ENCODE measurements at places on chromosomes 7 and 10. TPM values are rescaled to one million over a fixed set of nuclear protein-coding genes. Genes with fewer than 3 reads are reported as not detected.

- no peak for DNase-seq
Measured at GRCh38 chr10:13054844-13055243, 45.1 kb upstream of the OPTN start.

DNA sequence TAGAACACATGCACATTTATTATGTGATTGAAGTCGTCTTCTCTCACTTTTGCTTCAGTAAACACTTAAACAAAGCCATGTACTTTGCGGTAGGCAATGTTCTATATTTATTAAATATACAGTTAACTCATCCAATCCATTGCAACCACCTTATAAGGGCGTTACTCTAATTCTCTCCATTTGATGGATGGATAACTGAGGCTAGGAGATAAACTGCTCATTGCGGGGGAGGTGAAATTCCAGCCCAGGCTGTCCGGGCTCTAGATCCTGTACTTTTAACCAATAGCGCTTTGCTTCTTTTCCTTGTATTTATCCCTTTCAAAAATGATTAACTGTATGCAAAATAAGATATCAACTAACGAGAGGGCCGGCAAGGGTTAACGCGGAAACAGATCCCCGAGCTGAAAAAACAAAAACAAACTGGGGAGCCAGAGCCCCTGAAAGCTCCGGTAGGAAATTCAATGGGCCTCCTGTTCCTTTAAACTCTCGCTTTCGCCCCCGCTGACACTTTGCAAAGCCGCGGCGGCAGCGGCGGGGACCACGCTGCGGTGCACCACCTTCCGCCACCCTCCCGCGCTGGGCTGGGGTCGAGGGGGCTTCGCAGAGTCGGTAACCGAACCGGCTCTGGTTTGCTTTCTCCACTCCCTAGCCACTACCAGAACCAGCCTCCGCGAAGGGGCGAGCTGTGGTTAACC lies 1.0 kb upstream of the PLXDC2 start:
- DNase-seq, result no peak

DNA sequence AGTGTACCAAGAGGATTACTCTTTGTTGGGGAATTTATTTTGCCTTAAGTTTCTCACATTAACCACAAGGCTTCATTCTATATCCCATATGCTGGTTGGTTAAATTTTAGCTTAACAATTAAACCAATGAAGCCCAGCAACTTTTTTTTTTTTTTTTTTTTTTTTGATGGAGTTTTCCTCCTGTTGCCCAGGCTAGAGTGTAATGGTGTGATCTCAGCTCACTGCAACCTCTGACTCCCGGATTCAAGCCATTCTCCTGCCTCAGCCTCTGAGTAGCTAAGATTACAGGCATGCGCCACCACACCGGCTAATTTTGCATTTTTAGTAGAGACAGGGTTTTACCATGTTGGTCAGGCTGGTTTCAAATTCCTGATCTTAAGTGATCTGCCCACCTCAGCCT lies 75.0 kb upstream of the MKX start:
- DNase-seq, result no peak

DNA sequence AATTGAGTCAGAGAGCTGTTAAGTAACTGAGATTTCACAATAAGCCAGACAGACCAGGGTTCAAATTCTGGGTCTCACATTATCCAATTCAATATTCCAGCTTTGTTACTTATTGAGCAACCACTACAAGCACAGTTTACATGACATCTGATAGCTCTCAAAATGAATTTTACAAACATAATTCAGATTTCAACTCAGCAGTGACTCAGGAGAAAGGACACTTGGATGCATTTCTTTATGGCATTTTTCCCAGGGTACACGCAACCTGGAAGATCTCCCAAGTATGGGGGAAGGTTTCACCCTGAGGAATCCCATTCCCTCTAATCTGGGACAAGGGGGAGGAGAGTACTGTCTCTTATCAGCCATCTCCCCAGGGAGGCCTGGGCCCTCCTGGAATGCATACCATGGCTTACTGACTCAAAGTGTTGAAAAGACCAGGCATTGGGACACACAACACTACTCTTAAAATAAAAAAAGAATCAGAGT lies 102.4 kb downstream of the CFTR start:
- no peak for DNase-seq

DNA sequence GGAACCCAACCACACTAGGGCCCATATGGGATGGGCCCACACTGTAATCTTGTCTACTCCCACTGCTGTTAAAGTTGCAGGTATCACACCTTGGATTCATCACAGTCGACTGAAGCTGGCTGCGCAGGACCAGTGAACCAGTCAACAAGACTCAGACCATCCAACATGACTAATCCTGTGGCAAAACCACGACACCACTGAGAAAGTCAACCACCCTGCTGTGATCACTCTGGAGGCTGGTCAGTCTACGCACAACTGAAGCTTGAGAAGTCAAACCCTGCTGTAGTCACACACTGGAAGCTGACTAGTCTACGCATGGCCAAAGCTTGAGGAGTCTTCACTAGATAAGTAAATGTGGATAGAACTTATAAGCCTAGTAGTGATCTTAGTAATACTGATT lies 9.6 kb upstream of the CYREN start:
- no peak for DNase-seq

DNA sequence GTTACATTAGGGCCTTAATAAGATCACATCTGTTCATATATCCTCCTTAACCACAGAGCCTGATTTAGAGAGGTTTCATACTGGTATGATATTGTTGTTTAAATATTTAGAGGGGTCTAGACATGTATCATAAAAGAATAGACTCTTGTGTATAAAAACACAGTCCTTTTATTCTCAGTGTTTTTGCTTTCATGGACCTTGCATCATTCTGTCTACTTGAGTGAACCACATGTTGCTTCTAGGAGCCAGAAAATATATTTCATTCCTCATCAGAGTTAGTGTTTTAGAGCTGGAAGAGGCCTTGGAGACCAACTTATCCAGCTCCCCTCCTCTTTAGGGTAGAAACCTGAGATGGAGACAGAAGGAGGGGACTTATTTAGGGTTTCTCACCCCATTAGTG lies 312.8 kb downstream of the LRMDA start:
- no peak for DNase-seq

- DNase-seq, result no peak
Measured at GRCh38 chr7:30411173-30411572, 67.4 kb downstream of the NOD1 start.

- peak; percentile 31 for DNase-seq
Measured at GRCh38 chr7:107078517-107078966, 34.0 kb downstream of the PRKAR2B start.

Gene GIMAP1
- not detected for total RNA-seq

Gene ZNF117
- total RNA-seq, result 6.4 TPM

Measured in kidney epithelial cell (primary cell).